Amniotic epithelial cell (primary cell): ENCODE measurements at places on chromosomes 4 and X.
A peak's percentile ranks its signal among the peaks of the same experiment; 100 is the strongest.

DNA sequence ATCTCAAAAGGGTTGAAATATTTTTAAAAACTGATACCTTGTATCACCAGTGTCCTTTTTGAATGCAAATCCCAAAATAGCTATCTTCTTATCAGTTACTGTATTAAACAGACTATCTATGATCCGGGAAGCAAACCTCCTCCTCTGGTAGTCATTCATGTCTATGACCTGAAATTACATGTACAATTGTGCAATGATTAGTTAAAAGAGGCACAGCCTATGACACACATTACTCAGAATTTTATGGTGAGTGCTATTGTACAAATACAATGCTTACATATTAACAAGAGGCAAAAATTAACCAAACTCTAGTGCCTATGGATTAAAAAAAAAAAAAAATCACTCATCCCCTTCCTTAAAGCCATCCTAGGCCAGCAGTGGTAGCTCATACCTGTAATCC, 21.7 kb downstream of the UGDH start:
- DNase-seq: peak; percentile 47

GRCh38 chrX:150848914-150849365, 49.5 kb downstream of the CD99L2 start:
- DNase-seq: no peak

GRCh38 chr4:74661427-74662201, 132.7 kb downstream of the BTC start:
- DNase-seq: no peak

DNA sequence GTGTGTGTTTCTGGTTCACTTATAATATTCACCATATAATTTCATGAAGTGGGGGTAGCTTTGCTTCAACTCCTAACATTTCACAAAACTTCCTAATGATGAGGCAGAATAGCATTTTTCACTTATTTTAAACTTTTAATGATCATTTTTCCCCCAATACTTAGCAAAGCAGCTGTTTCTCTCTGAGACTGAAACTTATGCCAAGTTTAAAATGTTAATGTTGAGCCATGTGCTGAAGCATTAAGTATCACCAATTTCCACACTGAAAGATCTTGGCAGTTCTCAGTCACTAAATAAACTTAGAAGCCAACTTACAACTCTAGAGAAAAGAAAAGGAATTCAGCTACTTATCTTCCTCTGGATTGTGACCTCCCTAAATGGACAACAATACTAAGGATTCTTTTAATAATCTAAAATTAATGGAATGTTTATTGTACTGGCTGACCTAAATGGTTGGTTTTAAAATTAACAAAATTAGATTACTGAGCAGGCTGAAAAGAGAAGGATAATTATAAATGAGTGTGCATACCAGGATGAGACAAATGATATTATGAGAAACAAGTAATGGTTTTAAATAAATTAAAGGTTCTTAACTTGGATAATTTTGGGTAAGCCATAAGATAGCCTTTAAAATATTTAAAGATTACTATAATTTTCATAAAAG, 1429.4 kb upstream of the ADGRL3 start:
- no peak for DNase-seq
